ENCODE measurements at places on chromosomes 5 and 9.

DNA sequence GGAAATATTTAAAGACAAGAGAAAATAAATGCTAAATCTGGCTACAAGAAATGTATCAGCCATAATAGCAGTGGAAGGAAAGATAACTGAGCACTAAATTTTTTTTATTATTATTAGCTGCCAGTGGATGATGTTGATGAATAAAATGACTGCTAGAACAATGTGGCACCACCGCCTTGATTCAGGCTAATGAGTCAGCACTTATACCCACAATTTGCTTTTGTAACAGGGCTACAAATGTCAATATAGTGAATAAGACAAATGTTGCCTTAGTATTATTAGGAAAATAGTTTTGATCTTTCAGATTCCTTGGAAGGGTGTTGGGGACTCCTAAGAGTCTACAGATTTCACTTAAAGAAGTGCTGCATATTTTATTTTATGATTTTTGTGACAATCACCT is 555.2 kb upstream of the GRAMD2B start:
- no peak for DNase-seq

GRCh38 chr9:137044037-137044436 is 1.9 kb downstream of the NPDC1 start:
- DNase-seq = no peak

DNA sequence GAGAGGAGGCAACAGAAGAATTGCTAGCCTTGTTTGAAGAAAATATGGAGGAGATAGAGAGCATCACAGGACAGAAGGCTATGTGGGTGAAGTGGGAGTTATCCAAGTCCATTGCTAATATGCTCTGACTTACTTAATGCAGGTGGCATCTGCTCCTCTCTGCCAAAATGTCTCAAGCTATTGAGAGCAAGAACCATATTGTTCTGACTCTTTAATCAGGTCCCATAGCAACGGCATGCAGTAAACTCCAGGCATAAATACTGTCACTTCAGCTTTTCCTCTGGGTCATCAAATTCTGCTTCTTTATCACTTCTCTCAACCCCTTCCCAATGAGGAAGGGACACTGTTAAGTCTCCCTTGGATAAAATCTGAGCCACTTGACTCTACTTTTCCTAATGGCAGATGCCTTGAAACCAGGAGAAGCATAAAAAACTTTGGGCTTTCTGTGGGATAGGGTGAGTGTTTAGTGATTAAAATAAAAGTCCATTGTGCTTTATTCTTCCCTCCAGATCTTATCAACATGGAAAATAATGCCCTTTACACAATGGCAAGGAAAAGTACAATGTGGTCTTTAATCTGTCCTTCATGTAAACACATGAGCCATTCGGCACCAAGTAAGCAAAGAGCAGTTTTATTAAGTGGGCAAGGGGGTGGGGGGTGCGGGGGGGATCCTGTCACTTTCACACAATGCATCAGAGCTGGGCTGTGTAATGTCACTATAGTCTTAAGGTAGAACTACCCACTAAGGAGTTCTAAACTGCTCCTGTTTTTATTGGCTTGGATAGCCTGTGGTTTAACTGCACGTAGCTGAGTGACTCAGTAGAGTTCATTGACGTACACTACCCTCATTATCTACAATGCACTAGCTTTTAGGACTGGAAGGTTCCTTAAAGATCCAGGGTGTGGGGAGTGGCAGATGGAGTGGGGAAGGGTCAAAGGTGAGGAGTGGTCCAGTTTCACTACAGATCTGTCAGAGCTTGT is 71.0 kb upstream of the TARS1 start:
- peak; percentile 67 for DNase-seq

- no peak for DNase-seq
Observed at GRCh38 chr5:72307573-72307967, 12.5 kb downstream of the MRPS27 start.

DNA sequence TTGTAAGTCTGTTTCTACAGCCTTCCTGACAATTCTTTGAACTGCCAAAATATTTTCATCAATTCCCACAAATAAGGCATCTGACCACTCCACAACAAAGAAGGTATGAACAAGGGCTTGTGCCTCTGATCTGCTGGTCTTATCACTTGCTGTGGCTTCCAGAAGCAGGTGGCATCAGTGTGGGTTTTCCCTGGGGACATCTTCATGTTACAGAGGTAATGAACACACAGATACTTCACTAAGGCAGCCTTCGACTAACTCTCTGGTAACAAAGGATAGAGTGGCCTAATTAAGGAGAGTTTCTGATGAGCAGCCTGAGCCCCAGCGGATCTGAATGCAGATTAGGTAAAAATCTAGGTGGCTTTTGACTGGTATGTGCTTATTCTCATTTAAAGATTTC is 15.2 kb upstream of the ERAP2 start:
- DNase-seq = no peak

GRCh38 chr5:143550986-143551630 is 147.6 kb upstream of the NR3C1 start:
- DNase-seq = no peak

Measured in AG09319 (cell line).